ENCODE measurements at places on chromosomes 3 and 15.

GRCh38 chr3:29686889-29687592 lies 406.2 kb downstream of the RBMS3 start:
- DNase-seq: no peak

DNA sequence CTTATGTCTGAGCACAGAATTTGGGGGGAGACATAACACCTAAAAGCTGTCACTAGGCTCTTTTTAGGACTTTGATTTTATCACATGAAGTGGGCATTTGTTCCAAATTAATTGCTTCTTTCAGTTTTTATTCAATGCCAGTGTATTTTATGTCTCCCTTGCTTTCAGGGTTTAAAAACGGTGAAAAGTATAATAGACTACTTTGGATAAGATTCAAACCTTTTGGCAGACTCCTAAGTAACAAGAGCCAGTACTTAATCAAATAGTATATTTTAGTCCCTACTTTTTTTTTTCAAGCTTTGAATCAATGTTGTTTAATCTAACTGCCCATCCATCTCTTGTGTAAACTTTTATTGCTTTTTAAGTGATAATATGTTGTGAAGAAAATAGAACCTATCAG lies 847.2 kb upstream of the DPPA4 start:
- DNase-seq: no peak

GRCh38 chr3:195524171-195524896 lies 18.8 kb downstream of the PPP1R2 start:
- no peak for DNase-seq

DNA sequence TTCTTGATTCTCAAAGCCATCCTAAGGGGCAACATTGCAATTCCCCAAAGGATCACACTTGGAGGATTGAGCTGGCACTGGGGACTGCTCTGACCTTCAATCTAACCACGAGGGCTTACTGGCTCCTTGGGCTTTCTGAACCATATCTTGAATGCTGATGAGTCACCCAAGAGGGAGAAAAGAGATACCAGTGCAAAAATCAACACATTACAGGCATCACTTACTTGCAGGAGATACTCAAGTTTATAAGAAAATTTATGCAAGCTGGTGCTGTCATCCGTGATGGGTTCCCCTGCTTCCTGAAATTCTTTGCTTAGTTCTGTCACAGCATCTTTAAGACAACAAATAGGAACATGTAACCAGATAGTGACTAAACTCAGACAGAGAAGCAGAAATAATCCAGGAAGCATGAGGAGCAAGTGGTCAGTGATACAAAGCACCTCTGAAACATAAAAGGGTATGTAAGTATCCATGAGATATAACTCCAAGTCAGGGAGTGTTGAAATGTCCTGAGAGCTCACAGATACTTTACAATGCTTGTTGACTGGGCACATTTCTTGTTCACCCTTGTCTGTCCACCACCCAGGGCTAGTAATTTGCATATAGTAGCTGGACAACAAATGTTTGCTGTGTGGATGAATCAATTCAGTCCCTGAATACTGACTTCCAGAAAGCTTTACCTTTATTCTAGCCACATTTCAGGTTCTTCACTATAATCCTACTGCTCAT lies 14.1 kb downstream of the FYCO1 start:
- DNase-seq: no peak

GRCh38 chr3:53132347-53132746 lies 2.1 kb upstream of the RFT1 start:
- no peak for DNase-seq

- DNase-seq: no peak
These were observed 973 bp downstream of the BUB1B start for GRCh38 chr15:40161693-40162391.

GRCh38 chr3:101690972-101691371 lies 4.5 kb upstream of the RPL24 start:
- peak; percentile 53 for DNase-seq

- DNase-seq: no peak
These were observed 60.1 kb downstream of the SLCO3A1 start for GRCh38 chr15:91913560-91913959.

DNA sequence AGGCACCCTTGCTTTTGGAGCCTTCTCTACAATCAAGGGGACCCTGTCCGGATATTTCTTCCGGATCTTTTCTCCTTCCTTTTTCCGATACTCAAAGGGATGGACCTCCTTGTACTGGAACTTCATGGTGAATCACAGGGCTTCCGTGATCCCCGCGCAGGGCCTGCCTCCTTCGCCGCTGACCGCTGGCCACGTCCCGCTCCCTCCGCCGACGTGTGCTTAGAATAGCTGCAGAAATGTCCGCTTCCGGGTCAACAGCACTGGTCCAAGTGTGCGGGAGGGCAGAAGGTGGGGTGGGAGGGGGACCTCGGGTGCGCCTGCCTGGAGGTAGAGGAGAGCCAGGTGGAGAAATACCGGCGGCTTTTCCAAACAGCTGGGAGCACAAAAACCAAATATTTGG lies 3.0 kb upstream of the ZNF774 start:
- no peak for DNase-seq

DNA sequence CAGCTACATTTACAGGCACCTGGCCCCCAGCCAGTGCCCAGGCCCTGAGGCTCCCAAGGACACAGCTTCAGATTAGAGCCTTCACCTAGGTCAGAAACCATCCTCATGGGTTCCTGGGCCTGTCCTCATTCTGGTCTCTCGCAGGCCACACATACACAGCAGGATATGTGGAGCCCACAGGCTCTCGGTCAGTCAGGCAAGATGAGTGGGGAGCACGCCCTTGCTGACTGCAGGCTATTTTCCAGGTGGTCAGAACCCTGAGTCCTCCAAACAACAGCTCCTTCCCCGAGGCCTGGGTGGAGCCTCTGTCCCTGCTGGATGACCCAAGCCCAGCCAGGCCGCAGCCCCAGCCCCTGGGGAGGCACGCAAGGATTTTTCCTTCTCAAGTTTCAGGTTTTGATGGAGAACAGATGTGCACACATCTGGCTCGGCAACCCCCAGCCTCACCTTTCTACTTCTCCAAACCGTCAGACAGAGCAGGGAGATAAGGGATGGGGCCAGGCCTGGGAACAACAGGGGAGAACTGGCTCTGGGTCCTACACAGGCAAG lies 1.6 kb downstream of the STRA6 start:
- DNase-seq: no peak

DNA sequence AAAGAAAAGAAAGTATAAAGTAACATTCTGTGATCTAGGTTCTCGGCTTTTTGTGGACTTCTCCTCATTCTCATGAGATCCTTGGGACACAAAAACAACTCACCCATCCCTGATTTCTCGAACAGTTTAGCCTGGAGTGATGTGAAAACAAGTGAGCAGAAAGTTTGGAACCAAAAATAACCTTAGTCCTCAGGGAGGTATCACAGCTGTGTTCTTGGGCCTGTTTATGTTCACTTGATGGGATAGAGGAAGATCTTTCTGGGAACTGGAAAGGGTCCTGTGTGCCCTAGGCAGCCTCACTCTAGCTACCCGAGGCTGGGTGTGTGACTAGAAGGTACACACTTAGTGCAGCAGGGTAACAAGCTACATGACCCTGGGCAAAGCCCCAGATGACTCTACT lies 308.8 kb upstream of the PDZRN3 start:
- DNase-seq: no peak

DNA sequence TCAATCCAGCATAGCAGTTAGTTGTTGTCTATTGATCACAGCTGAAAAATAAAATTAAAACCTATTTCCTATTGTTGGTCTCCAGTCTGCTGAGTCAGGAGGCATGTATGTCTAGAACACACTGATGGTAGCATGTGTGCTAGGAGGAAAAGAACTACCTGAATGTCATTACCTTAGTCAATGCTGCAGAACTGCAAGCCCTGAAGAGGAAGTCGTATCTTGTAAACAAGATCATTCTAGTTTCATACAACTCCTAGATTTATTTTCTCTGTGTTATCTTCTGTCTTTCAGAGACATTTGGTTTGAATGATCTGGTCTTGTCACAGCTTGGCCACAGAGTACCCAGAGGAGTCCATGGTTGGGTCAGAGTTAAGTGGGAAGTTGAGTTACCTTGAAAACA lies 110.0 kb upstream of the MRPL3 start:
- DNase-seq: no peak

DNA sequence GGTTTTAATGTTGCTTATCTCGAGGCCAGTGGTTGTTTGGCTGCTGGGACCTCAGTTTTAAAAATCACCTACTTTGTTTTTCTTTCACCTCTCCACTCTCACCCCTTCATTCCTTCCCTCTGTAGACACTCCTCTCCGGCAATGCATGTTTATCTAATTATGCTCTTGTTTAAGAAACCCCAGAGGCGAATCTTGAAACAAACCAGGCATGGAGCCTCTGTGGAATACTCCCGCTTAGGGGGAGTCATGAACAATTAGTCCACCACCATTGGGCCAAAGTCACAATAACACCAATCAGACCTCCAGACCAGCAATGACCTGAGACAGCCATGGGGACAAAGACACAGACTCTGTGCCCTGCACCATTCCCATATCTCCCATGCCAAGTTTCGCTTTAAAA lies 53.3 kb downstream of the EFCAB12 start:
- DNase-seq: no peak

GRCh38 chr3:38167591-38167990 lies 2.3 kb downstream of the OXSR1 start:
- no peak for DNase-seq

- DNase-seq: no peak
These were observed 74.5 kb downstream of the ANXA2 start for GRCh38 chr15:60323322-60323721.

GRCh38 chr3:71690341-71690841 lies 34.8 kb downstream of the EIF4E3 start:
- DNase-seq: no peak

- DNase-seq: no peak
These were observed 345.1 kb downstream of the IL5RA start for GRCh38 chr3:2765002-2765579.

GRCh38 chr3:11665331-11665730 lies 21.6 kb upstream of the VGLL4 start:
- no peak for DNase-seq

- DNase-seq: no peak
These were observed 572.0 kb upstream of the NR2F2 start for GRCh38 chr15:95758451-95758850.

DNA sequence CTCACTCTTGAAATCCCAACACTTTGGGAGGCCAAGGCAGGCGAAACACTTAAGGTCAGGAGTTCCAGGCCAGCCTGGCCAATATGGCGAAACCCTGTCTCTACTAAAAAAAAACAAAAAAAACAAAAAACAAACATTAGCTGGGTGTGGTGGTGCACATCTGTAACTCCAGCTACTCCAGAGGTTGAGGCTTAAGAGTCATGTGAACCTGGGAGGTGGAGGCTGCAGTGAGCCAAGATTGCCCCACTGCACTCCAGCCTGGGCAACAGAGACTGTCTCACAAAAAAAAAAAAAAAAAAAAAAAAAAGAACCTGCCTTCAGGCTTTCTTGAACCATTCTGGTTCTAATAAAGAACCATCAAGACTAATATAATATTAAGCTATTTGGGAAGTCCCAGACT lies 16.5 kb downstream of the ARPP19 start:
- DNase-seq: no peak

- DNase-seq: no peak
These were observed 70.0 kb upstream of the LIMD1 start for GRCh38 chr3:45524565-45524964.

- no peak for DNase-seq
These were observed 347.9 kb upstream of the STAC start for GRCh38 chr3:36032180-36033047.

DNA sequence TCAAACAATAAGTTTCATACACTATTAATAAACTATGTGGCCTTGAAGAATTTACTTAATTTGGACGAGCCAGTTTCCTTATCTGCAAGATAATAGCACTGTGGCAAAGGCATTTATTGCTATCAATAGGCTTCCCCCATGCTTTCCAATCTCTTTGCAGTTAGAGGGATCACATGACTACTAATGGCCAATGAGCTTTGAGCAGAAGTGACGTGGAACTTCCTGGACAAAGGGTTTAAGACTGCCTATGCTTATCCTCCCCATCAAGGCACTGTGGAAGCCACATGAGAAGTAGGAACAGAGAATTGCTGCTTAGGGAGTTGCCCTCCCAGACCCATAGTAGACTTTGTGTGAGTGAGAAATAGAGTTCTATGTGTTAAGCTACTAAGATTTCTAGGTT lies 16.7 kb upstream of the ZMAT3 start:
- DNase-seq: no peak

- no peak for DNase-seq
These were observed 72.0 kb upstream of the IQSEC1 start for GRCh38 chr3:13145131-13145825.

DNA sequence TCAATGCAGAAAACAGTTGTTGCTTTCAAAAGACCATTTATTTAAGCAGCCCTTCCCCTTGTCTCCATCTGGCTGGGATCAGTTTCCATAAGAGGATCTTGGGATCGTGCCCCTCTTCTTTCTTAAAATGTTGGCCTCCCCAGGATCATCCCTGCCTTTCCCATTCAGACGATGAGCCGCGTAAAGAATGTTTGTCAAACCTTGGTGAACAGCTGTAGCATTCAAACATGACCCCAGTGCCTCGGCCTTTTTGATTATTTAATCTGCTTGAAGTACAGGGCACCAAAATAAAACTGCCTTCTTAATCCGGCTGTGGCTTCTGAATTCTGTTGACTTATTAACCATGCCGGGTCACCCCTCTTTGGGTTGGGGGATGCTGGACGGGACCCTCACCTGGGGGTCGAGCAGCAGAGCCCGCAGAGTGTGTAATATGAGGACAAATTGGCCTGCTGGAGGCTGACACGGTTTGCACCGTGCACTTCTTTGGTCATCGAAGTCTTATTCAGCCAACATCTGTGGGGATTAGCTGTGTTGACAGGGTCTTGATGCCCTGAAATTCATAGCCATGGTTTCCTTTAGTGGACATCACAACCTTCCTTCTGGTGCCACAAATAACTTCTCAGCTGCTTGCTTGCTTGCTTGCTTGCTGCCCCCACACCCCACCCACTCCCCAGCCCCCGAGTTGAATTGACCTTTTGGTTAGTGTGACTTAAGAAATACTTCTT lies at the start of gene LRTM1:
TSS of gene LRTM1 (minus strand) at position 14 of the 725 bp plus-strand sequence. CDS start 148 bp downstream, outside the sequence.
- no peak for DNase-seq

GRCh38 chr3:31227131-31227562 lies 305.6 kb upstream of the STT3B start:
- no peak for DNase-seq

DNA sequence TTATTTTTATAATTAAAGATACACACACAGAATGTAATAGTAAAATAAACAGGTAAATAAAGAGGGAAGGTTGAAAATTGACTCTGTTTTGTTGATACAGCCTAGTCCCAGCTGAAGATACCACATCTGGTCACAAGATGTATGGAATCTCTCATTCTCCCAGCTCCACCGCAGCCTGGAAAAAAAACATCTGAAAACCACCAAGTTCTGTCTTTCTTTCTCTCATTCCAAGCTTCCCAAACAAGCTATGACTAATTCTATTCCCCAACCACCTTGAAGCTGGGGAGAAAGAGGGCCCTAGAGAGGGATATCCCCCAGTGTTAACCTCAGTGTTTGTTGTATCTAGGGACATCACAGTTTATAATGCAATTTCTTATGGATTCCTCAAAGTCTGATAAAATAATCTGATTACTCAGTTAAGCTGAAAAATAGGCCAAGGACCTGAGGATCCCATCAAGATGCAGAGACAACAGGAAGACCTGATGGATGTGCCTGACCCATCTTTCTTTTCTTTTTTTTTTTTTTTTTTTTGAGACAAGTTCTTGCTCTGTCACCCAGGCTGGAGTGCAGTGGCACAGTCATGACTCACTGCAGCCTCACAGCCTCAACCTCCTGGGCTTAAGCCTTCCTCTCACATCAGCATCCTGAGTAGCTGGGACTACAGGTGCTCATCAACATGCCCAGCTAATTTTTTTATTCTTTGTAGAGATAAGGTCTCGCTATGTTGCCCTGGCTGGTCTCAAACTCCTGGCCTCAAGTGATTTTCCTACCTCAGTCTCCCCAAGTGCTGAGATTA lies 38.1 kb downstream of the SRGAP3 start:
- no peak for DNase-seq
